ENCODE measurements at places on chromosomes 13 and 19.
A peak's percentile ranks its signal among the peaks of the same experiment; 100 is the strongest.

- DNase-seq: no peak
Observed at GRCh38 chr13:110024645-110024980, 238.2 kb upstream of the IRS2 start.

GRCh38 chr19:17706750-17707181, 12.5 kb upstream of the MAP1S start:
- no peak for DNase-seq

DNA sequence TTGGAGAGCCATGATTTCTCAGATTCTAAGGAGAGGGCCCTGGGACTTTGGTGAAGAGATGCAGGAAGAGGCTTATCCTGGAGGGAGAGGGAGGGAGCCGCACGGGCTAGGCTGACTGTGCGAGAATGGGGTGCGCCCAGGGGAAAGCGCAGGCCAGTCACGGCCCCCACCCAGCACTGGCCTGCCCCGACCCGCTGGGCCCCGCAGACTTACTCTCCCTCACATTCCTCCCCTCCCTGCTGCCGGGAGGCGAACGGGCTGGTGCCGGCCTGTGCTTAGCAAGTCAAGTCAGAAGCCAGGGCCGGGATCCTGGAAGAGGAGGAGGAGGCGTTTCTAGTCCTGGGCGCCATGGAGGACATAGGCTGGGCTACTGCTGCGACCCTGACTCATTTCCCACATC, 120.0 kb downstream of the CRYL1 start:
- DNase-seq: no peak

- peak; percentile 1 for DNase-seq
Observed at GRCh38 chr13:109869312-109870237, 83.2 kb upstream of the IRS2 start.

- no peak for DNase-seq
Observed at GRCh38 chr19:12974301-12975220, 5.2 kb downstream of the DAND5 start.

DNA sequence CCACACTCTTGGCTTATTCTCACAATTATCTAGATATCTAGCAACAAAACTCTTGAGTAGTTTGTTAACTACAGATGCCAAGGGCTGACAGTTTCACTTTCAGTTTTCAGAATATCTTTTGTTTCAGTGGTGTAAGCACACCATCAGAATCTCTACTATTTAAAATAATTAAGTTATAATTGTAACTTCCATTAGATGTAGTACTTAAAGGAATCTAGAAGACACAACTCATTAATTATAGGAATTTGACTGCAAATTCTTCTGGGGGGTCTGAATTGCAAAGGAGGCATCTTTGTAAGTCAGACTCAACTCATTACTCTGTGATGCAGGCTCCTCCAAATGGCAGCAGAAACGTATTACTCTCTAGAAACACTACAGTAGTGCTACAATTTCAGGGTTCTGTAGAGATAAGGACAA, 44.9 kb upstream of the USPL1 start:
- DNase-seq: no peak

- no peak for DNase-seq
Observed at GRCh38 chr19:3098515-3099346, 4.6 kb downstream of the GNA11 start.

DNA sequence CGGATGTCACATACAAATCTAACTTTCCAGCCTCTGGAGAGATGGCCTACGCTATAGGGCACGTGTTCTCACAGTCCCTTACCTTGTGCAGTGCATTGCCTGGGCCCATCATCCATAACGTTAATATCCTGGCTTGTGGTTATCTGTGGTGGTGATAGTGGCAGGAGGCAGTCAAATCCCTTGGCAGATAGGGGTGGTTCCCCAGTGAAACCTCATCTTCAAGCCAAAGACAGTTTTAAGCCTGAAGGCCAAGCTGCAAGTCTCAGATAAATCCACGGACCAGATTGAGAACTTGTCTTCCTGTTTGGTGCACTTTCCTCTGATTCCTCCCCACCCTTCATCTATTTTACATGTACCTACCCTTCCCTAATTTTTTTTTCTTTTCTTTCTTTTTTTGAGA, 4.3 kb upstream of the FBXO17 start:
- no peak for DNase-seq

GRCh38 chr13:75437582-75438318, 44.2 kb downstream of the TBC1D4 start:
- no peak for DNase-seq

DNA sequence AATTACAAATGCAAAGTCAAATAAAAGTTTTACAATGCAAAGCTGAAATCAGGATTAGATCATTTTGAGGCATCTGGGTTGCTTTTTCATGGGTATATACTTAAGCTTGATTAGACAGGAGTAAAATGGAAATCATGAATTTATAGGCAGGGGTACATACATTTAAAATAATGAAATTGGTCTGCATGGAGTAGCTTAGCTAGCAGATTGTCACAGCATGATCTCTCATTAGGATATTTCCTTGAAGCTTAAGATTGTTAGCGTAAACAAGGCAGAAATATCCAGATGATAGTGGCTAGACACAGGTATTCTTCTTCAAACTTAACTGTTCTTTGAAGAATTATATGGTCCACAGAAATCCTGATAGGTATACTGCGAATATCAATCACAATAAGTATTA, 1627.0 kb upstream of the PCDH20 start:
- no peak for DNase-seq

DNA sequence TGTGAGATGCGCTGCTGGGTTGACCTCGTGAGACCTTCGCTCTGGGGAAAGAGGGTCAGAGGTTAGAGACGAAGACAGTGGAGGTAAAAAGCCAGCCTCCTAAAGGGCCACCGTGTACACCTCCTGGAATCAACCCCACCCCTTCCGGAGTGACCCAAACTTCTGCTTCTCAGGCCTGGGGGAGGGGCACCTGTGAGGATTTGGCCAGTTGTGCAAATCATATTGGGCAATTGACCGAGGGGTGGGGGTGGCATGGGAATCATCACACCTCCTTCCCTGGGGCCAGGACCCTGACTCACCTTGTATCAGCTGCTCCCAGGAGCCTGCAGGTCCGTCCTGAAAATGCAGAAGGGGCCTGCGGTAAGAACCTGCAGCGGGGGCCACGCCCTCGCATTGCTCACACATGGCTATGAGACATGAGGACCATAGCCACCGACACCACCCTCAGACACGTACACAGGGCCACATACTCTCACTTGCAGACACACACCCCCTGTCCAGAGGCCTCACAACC, 2.8 kb downstream of the TNFSF14 start:
- no peak for DNase-seq

- DNase-seq: no peak
Observed at GRCh38 chr13:76813891-76814290, 72.3 kb downstream of the KCTD12 start.

DNA sequence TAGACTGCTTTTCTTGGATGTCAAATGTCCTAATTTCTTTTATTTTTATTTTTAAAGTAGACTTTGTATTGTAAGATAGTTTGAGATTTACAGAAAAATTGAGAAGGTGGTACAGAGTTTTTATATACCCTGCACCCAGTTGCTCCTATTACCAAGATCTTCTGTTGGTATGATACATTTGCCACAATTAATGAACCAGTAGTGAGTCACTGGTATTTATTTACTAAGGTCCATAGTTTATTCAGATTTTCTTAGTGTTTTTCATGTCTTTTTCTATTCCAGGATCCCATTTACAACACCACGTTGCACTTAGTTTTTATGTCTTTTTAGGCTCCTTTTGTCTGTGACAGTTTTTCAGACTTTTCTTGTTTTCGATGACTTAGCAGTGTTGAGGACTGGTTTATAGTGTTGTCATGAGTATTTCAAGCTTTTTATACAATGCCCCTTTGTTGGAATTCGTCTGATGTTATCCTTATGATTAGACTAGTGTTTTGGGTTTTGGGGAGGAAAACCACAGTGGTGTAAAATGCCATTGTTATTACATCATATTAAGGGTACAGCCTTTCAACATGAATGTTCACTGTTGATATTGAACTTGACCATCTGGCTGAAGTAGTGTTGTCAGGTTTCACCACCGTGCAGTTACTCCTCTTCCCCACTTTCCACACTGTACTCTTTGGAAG, 35.9 kb downstream of the COG3 start:
- DNase-seq: no peak

DNA sequence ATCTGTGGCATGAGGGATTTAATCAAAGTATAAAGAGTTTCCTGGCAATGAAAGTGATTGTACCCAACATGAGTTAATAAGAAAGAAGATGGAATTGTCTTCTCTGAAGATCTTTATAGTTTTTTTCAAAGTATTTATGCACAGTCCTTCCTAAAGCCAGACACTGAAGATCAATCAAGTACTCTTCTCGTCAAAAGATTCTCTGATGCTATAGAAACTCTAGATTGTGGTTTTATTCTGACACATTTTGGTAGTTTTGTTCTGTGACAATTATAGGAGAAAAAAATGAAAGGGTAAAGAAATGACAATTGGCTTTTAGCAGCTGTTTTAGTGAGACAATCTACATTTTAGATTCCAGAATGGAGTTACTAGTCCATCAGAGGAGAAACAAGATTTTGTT, 10.4 kb upstream of the ENOX1 start:
- DNase-seq: no peak

GRCh38 chr13:40376867-40377535, 289.4 kb downstream of the FOXO1 start:
- no peak for DNase-seq

- no peak for DNase-seq
Observed at GRCh38 chr13:21911646-21912298, 240.9 kb downstream of the FGF9 start.

GRCh38 chr19:35740423-35741202, 1.6 kb downstream of the IGFLR1 start:
- DNase-seq: peak; percentile 92

DNA sequence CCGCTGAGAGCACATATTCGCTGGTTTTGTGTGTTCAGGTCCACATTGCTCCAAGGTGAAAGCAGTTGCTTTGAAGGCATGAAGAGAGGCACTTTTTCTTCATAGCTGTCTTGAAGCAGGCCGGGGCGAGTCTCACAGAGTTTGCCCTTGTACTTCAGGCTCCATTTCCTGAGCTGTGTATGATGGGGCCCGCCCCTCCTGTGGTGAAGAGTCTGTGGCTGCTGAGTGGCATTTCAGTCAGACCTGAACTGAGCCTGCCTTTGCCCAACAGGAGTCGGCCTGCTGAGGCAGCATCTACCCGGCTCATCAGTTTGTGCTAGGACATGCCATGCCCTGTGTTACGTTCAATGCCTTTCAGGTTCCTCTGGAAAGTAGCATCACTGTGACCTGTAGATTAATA, 44.4 kb upstream of the C1QTNF9 start:
- DNase-seq: peak; percentile 71

GRCh38 chr19:49136771-49137171, 17.4 kb downstream of the PPFIA3 start:
- no peak for DNase-seq

DNA sequence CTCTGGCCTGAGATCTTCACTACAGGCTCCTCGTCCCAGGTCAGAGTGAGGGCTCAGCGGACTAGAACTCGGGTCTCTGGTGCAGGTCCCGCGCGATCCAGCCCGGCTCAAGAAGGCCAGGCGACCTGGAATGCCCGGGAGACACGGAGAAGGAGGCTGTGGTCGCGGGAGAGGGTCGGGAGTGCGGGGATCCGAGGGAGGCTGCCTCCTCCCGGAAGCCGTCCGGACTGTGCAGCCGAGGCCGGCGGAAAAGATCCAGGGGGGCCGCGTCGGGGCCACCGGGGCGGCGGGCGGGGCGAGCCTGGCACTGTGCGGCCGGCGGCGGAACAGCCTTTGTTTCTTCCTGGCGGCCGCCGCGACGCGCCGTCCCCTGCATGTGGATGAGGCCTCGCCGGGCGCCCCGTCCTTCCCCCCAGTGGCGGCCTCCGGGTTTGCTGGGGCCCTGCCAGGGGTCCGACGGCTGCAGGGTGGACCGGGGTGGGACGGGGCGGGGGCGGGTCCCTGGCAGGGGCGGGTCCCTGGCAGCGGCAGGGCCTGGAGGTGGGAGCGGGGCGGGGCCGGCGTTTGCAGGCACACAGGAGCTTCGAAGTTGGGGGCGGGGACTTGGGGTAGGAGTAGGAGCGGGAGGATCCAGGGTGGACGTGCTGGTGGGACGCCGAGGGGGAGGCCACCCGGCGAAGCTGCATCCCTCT, 1.0 kb upstream of the SLC7A10 start:
- no peak for DNase-seq

DNA sequence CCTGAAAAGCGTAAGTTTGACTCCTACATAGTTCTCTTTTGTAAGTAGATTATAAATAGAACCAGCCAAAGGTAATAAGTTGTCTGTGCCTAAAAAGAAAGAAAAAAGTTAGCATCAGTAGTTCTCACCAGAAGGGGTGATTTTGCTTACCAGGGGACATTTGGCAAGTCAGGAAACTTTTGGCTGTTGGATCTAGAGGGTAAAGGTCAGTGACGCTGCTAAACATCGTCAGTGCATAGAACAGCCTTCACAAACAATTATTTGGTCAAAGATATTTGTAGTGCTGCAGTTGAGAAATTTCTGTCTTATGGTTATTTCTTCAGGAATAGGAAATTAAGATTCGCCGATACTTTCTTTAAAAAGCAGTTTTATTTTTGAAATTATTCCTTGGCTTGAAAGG, 2.0 kb downstream of the USPL1 start:
- no peak for DNase-seq

DNA sequence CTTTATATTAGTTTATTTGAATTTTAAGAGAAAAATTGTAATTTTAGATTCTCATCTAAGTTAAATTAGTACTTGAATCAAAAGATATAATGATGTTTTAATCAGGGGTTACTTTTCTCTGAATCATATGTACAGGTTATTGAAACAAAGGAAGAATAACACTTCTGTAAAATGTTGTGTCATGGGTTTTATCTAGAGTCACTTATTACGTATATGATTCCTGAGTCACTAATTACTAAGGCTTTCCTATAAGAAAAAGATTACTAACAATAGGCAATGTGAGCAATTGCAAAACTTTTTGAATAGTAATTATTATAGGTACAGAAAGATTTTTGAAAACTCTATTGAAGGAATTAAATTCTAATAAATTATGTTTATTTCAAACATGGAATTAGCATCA, 99.2 kb upstream of the KLF5 start:
- DNase-seq: no peak

- peak; percentile 94 for DNase-seq
Observed at GRCh38 chr13:20773194-20774080, at the start of gene EEF1AKMT1. Gene EEF1AKMT1 (minus strand): TSS chr13:20773961. CDS start chr13:20757598, 16,363 bp downstream.

Measured in stimulated activated CD8-positive, alpha-beta memory T cell treated with anti-CD3 and anti-CD28 coated beads, Interleukin-12 subunit alpha, Interleukin-12 subunit beta, amount 100 ng/mL, for 1 hour (primary cell).